ENCODE measurements at places on chromosomes 12 and 14. TPM values are rescaled to one million over a fixed set of nuclear protein-coding genes. Genes with fewer than 3 reads are reported as not detected.

ACSS3 gene
- 22.3 TPM for total RNA-seq

LMNTD1 gene
- total RNA-seq, result 0.37 TPM

KRT6C gene
- not detected for total RNA-seq

PROX2 gene
- total RNA-seq, result not detected

KCNMB4 gene
- total RNA-seq, result 1.8 TPM

Measured in smooth muscle cell of bladder (primary cell).